ENCODE measurements at places on chromosomes 6 and 20.

DNA sequence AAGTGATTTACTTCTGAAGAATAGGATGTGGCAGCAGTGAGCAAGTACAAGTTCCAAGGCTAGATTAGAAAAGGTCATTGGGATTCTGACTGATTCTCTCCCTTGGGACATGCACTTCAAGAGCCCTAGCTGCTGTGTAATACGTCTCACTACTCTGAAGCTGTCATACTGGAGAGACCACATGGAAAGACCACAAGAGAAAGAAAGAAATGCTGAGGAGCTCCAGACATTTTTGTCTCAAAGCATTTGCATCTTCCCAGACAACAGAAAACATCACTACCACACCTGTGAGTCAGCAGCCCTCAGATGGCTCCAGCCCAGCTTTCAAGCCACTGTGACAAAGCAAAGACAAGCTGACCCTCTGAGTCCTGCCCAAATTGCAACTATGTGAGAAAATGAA lies 20.7 kb downstream of the TENT5A start:
- DNase-seq = no peak

- DNase-seq = no peak
These were observed 132.0 kb upstream of the CARMIL1 start for GRCh38 chr6:25147223-25147622.

DNA sequence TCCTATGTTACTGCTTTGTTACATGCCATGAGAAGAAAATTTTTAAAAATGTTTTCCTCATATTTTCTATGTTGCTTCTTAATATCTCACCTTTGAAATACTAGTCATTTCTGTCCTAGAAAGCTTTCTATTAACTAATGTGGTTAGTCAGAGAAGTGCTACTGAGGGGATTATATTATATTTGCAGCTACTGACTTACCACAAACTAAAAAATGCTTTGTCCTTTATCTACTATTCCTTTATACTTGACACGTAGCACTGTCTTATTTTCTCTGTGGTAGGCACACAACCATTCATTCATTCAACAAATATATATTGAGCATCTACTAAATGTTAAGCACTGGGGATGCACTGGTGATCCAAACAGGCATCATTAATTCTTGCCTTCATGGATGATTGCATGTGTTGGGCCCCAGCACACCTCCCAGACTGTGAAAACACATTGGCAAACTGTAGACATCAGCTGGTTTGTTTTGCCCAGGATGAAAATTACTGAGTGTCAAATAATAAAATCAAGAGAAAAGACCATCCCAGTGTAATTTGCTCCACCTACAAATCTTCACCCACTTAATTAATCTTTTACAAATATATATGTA lies 10.7 kb upstream of the MLIP start:
- no peak for DNase-seq

DNA sequence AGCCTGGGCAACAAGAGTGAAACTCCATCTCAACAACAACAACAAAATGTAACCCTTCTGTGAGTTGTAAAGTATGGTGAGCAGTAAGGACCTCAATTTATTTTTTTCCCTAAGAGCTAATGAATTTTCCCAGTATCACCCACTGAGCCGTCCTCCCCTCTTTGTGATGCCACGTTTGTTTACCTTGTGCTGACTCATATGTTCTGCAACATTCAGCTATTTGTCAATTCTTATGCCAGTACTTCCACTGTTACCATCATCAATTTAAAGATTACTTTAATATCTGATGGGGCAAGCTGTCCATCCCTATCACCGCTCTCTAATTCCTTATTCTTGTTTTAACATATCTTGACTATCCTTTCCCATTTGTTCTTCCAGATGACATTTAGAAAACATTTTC lies 37.5 kb downstream of the MAK start:
- no peak for DNase-seq

DNA sequence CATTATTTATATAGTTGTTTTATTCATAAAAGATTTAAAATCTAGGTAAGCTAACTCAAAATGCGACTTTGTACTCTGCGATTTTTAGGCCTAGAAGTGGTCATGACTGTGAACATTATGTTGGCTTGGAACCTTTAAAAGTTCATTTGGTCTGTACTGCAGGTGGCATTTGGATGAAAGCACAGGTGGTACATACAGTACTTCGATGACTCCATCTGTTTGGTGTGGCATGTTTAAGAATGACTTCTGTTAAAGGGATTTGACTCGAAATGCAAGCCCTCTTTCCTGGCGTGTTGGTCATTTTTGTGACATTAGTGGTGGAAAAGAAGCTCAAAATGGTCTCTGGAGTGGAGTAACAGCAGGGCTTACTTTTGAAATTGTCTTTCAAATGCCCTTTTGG lies 118.1 kb downstream of the UST start:
- no peak for DNase-seq

DNA sequence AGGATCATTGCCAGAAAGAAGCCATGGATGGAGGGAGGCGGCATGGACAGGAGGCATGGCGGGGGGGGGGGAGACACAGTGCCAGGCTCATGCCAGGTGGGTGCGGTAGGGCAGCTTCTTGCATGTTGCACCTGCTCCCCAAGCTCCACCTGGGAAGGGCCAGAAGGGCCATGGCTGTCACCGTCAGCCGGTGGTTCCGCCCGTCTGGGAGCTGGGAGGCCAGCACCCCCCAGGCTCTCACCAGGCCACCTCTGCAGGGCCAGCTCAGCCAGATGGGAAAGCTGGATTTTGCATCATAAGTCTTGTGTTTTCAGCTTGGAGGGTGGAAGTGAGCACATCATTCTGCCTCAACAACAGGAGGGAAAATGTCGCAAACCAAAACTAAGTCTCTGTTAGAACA lies 404.7 kb downstream of the TAF4 start:
- no peak for DNase-seq

GRCh38 chr6:127435626-127436220 lies 23.5 kb downstream of the KIAA0408 start:
- no peak for DNase-seq

DNA sequence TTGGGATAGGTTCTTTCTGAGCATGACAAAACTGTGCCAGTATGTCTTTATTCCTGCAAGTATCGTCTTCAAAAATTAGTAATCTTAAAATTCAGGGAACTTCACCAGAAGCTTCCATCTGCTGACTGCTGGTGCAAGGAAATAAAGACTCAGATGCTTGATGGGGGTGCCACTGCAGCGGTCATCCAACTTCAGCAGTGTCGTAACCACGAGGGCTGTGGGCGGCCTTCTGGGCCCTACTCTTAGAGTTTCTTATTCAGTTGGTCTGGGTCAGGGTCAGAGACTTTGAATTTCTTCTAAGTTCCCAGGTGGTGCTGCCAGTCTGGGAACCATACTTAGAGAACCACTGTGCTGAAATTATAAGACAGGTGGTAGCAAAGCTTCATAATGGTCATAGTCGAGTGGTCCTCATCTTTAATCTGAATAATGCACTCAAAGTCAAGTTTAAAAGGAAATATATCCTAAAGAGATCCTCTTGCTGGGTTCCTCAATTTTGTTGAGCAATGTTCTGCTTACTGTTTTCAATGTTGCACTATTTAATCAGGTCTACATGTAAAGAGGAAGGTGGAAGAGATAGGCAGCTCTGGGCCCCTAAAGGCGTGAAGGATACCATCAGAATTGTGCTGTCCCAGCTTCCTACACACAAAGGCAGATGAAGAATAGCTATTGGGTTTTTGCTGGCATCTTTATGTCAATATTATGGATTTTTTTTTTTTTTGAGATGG lies 165.4 kb upstream of the GMDS start:
- DNase-seq = no peak

GRCh38 chr6:66423047-66423446 lies 716.0 kb upstream of the EYS start:
- no peak for DNase-seq

DNA sequence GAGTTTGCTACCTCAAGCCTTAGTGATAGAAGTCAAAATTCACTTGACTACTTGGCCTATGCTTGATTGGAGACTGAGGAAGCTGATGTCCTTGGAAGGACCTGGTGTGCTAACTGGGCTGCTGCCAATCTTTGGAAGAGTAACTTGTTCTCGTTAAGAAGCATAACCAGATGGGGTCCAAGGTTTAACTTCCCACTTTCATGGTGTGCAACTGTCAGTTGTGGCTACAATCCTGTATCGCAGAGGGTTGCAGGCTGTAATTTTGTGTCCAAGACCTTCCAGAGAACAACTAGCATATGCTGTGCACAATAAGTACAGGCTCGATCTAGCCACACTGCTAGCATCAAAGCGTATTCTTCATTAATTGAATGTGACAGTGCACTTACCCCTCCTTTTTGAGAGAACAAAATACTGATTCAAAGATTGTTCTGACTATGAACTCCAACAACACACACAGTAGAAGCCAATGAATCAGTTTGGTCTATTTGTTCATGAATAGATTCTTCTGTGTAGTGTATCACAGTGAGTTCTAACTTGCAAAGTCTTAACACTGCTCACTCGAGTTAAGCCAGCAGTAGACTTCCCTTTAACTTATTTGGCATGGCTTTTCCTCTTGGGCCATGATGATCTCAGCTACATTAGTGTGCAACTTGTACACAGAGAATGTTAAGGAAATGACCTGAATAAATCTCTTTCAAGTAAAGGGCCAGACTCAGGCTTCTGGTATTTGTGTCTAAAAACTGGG lies 15.8 kb upstream of the PLCB1 start:
- no peak for DNase-seq

- DNase-seq = no peak
These were observed 257.6 kb upstream of the THEMIS start for GRCh38 chr6:128158496-128158895.

DNA sequence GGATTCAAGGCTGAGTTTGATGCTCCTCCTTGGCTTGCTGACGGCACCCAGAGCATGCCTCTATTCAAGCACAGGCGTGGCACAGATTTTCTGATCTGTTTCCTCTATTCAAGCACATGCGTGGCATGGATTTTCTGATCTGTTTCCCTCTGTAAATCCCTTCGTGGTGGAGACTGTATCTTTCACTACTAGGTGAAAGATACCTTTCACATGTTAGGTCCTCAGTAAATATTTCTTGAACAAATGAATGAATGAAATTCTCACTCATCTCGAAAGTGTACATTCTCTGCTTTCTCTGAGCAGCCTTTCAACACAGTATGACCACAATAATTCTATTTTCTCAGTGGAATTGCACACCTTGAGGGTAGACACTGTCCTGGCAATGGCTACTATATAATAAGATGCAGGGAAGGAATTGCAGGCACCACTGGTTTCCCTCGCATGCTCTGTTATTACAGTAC lies 72.6 kb upstream of the F13A1 start:
- DNase-seq = no peak

DNA sequence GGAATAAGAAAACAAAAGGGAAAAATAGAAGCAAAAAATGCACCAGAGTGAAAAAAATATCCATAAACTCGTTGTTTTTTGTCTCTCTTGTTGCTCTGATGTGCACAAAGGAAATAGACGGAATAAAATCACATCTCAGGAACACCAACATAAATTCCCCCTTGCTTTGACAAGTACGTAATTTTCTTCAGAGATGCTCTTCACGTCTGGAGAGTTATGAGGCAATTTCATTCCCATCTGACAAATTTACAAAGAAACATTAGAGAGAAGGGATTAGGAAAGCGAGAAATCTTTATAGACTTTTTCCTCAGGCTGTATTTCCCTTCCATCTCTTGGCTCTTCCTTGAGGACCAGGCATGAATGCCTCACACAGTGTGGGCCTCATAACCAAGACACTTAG lies 250.1 kb upstream of the ZFP64 start:
- DNase-seq = no peak

- no peak for DNase-seq
These were observed 1013.7 kb upstream of the MAP3K7 start for GRCh38 chr6:91600561-91600960.

DNA sequence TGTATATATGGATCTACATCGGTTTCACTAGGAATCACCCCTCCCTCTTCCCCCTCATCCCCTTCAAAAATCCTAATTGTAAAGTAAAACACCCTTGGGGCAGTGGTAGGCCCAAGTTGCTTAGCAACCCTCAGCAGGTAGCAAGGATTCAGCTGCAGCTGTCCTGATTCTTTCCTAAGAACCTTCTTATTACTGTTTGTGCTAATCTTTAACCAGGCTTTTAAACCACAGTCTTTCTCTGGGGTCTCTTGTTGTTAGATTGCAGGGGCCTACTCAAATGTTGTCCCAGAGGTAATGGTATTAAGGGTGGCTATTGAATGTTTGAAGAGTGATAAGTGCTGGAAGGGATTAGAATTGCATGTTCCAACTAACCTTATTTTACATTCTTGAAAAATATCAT lies 46.4 kb downstream of the PRL start:
- peak; percentile 50 for DNase-seq

DNA sequence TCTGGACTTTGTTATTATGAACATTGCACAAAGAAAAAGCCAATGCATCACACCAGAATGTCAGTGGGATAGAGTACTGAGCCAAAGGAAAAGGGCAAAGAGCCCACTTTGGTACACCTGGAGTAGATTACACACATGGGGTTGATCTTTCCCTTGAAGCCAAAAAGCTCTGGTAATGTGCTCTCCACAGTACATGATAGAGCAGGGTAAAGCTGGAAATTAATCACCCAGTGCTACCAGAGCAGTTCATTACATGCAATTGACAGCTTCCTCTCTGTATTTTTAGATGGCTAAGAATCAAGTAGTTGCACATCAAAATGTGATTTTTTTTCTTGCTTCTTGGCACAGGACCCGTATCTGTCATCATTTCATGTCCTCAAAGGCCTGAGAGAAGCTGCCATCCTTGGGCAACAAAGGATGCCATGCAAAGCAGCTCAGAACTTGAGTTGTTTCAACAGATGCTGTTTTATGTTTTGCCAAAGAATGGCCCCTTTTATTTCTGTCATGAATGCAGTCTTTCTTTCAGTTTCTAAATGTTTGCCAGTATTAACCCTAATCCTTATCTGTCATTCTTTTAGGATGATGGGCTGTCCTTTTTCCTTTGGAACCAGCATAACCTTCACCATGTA lies 88.1 kb downstream of the HDGFL1 start:
- DNase-seq = no peak

DNA sequence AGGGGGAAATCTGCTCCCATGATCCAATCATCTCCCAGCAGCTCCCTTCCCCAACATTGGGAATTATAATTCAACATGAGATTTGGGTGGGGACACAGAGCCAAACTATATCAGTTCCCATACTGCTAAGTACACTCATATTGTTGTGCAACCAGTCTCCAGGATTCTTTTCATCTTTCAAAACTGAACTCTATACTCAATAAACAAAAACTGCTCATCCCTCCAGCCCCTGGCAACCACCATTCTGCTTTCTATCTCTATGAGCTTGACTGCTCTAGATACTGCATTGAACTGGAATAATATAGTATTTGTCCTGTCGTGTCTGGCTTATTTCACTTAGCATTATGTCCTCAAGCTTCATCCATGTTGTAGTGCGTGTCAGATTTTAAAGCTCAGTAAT lies 42.9 kb downstream of the STX11 start:
- DNase-seq = no peak

GRCh38 chr6:133585978-133586377 lies 302.9 kb upstream of the TCF21 start:
- DNase-seq = no peak

- no peak for DNase-seq
These were observed 3.9 kb downstream of the JAG1 start for GRCh38 chr20:10669843-10670446.

Measured in NCI-H2081 treated with DMSO at 0.1 percent for 48 hours (cell line).